Fibroblast of the aortic adventitia (primary cell): ENCODE measurements at places on chromosomes 3 and 15.

DNA sequence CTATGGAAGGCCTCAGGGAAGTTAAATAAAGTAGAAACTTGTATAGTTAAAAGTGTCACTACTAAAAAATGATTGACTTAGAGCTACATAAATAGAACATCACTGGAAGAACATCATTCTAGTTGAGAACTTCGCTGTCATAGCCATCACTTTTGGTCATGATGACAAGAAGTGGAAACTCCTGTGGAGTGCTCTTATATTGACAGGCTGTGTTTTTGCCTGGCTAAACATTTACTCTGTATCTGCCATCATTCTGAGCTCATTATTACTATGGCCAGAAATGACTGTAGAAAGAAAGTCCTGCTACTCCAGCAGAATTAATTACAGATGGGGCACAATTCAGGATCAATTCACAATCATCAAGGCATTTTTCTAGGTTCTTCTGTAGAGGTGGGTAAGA, 165.1 kb upstream of the GOLIM4 start:
- DNase-seq, result no peak

DNA sequence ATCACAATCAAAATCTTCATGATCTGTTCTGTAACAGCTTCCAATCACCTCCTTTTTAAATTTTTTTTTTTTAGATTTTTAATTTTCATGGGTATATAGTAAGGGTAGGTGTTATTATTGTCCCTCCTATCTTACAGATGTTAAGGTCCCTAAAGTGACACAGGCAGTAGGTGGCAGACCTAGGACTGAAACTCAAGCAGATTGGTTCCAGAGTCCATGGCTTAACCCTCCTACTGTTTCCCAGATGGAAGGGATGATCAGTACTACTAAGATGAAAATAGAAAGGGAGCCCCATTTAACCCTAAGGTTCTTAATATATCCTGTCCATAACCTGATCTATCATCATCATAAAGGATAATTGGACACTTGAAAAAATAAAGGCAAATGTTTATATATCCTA, 57.1 kb downstream of the CHAC1 start:
- no peak for DNase-seq

DNA sequence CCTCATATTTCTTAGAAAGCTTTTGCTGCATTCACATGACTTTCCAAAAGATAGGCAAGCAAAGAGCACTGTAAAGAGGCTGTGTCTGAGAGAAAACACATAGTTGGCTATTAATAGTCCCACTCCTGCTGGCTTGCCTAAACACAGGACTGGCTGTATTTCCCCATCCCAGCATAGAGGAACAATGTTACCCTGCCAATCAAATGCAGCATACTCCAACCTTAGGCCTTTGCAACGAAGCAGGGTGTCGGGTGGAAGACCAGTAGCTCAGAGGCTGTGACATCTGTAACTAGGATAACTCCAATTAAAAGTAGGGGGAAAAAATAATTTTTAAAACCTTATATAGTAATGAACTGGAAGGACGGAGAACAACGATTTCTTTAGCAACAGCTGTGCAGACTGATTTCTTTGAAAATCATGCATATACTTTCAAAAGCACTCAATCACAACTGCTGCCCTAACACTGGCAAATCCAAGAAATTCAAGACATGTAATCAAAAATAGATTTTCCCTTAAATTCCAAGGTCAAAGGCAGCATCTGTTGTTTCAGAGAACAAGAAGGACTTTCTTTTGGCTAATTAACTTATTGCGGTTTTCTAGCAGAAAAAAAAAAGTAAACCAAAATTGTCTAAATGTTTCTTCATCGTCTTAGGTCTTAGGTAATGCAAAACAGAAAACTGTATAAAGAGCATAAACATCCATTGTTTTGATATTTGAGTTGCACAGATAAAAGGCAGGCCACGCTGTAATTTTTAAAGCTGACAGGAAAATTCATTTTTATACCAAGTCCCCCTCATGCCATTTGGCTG, 139.3 kb downstream of the TNIK start:
- peak; percentile 54 for DNase-seq

DNA sequence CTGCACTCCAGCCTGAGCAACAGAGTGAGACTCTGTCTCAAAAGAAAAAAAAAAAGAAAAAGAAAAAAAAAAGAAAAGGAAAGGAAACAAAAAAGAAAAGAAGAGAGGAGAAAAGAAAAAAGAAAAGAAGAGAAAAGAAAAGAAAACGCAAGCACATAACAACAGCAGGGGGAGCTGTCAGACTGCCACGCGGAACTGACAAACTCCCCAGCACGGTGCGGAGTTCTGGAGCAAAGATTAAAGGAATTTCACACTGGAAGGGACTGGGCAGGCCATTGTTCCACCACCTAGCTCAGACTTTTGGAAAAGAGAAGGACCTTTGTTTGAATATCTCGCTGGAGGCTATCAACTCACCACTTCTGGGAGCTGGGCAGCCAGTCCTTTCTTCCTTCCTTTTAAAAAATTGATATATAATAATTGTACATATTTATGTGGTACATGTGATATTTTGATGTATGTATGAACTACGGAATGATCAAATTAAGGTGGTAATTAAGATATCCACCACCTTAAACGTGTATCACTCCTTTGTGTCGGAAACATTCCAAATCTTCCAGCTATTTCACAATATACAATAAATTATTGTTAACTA, 40.5 kb downstream of the DPPA2 start:
- DNase-seq, result peak; percentile 19

DNA sequence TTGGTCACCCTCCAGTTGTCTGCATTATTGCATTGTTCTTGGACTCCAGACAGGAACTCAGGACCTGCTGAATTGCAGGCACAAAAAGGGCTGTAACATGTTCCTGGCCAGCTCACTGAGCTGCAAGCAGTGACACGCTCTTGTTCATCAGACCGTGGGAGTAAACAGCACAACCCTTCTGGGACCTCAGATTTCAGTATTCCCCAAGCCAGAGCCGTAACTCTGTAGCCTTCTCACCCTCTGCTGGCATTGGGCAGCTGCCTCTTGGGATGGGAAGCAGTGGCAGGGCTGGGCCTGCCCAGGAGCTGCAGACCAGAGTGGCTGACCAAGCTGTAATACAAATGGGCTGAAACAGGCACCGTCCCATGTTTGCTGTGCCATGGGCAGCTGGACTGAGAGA, 607.1 kb upstream of the BCHE start:
- DNase-seq, result no peak

GRCh38 chr15:69093127-69093526, 67.3 kb upstream of the GLCE start:
- no peak for DNase-seq

DNA sequence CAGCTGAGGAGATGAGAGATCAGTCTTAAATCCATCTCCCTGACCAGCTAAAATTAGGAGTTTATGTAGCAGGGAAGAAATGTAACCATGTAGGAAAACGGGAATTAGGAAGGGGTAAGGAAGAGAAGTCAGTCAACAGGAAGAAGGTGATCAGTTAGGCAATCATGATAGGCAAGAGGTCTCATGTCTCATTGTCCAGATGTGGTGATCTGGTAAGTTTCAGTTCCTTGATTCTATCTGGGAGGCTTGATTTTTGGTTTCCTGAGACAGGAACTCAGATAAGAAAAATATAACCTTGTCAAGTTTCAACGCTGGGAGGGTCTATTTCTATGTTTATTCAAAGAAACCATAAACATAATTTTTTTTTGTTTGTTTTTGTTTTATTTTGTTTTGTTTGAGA, 40.3 kb upstream of the TBC1D5 start:
- DNase-seq, result no peak

- no peak for DNase-seq
These were observed 45.0 kb downstream of the SMAD3 start for GRCh38 chr15:67110361-67110781.

DNA sequence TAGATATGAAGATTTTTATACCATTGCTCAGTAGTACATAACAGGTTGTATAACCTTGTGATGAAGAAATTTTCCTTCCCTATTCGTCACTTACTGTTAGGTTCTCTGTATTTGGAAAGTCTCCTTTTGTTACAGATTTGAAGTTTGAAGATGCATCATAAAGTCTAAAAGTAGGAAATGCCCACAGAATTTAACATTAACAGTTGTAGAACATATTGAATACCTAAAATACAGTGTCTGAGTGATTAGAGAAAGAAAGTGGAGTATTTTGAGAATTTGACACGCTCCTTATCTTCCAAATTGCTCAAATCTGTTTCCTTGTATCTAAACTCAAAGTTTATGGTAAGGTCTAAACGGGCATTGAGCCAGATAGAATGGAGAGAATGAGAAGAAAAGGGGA, 111.3 kb downstream of the MBNL1 start:
- no peak for DNase-seq

GRCh38 chr3:99357131-99357530, 281.3 kb upstream of the COL8A1 start:
- DNase-seq, result no peak

GRCh38 chr3:4950948-4951347, 28.3 kb upstream of the BHLHE40 start:
- DNase-seq, result no peak

DNA sequence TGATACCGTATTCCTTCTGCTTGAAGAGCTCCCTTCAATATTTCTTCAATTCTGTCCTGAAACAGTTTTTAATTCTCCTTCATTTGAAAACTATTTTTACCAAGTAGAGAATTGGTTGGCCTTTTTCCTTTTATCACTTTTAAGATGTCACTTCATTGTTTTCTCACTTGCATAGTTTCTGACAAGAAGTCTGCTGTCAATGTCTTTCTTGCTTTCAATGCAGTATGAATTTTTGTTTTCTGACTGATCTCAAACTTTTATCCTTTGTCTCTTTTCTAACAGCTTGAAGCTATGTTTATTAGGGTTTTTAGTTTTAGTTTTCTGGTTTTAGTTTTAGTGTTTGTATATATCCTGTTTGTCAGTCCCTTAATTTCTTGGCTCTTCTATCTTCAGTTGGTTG, 364.8 kb upstream of the TPRG1 start:
- DNase-seq, result peak; percentile 25

DNA sequence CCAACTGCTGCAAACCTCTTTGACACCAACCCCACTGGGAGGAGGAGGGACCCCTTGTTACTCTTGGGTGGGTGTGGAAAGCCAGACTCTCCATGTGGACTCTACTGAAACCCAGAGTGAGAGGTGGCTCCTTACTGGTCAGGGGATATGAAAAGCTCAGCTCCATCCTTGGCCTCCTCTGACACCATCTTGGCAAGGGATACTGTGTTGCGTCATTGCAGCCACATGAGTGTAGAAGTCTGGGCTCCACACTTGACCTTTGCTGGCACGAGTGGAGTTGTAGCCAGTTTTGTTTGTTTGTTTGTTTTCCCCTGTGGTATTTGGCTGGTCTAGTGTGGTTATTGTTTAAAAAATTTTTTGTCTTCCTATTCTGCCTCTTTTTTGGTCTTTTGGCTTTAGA, 289.1 kb downstream of the GAP43 start:
- DNase-seq, result peak; percentile 28

- DNase-seq, result no peak
These were observed 40.0 kb upstream of the IL12A start for GRCh38 chr3:159948429-159949144.

DNA sequence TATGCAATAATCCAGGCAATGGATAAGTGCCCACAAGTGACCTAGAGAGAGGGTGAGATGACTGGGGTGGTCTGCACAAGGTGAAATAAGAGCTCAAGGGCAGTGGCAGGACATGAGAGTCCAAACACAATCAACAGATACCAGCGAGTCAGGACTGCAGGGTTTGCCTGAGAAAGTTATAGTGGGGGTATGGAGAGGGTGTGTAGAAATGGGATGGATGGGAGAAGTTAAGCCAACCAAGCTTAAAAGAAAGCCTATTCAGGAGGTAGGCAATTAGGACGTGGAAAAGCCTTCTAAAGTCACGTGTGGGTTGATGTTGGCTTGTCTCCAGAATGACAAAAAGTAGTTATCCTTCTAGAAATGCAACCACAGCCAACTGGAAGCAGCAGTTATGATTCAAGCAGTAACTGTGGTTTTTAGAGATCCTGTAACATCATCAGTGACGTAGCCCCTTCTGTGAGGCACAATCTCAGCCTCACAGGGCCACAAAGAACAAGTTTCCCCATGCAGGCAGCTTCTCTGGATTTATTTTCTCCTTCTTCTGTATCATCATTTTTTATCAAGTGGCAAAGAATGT, 56.1 kb downstream of the FAM174B start:
- DNase-seq, result peak; percentile 8

- DNase-seq, result peak; percentile 40
These were observed 5.1 kb downstream of the MAGEL2 start for GRCh38 chr15:23642413-23643044.

DNA sequence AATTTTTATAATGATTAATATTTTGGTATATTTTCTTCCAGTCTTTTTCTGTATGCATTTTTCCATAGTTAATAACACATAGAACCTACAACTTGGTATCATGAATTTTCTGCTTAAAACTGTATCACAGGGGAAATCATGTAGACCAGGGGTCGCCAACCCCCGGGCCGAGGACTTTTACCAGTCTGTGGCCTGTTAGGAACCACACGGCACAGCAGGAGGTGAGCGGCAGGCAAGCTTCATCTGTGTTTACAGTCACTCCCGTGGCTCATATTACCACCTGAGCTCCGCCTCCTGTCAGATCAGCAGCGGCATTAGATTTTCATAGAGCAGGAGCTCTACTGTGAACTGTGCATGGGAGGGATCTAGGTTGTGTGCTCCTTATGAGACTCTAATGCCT, 54.7 kb downstream of the RPL22L1 start:
- no peak for DNase-seq

GRCh38 chr3:41131224-41131623, 68.1 kb upstream of the CTNNB1 start:
- DNase-seq, result no peak

- DNase-seq, result no peak
These were observed 8.4 kb downstream of the PIGB start for GRCh38 chr15:55327387-55327786.

DNA sequence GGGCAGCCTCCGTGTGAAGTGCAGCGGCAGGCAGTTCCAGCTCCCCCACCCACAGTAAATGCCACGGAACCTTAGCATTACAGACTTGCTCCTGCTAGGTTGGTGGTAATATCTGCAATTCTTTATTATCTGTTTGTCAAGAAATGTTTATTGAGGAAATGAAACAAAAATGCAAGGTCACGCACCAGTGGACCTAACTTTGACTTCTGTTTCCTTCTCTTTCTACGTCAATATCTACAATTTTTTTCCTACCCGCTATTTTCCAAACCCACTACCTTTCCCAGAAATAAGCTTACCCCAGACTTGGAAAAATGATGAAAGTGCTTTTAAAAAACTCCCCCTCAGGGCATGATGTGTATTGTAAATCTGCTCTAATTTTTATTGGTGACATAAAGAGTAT, 18.9 kb downstream of the ILDR1 start:
- no peak for DNase-seq

DNA sequence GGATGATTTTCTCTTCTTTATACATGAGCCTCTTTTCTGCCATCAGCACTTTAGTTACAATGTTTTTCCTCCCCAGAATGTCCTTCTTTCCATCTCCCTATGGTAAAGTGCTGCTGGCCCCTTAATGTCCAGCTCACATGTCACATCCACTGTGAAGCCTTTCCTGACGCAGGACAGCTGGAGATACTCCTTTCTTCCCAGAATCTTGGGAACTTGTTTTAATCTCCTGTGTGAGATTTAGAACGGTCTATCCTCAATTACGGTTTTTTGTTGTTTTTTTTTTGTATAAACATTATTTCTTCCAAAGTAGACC, 147.7 kb upstream of the TSC22D2 start:
- no peak for DNase-seq
